ENCODE measurements at places on chromosomes 4 and X. TPM values are rescaled to one million over a fixed set of nuclear protein-coding genes. Genes with fewer than 3 reads are reported as not detected.

Gene DUSP9
- total RNA-seq, result not detected

- DNase-seq, result no peak
These were observed 544.0 kb upstream of the ADGRL3 start for GRCh38 chr4:60656171-60656570.

Gene RAB40A
- total RNA-seq, result not detected

Gene CTAG1A
- not detected for total RNA-seq

GRCh38 chr4:152102436-152103000, 341.7 kb upstream of the GATB start:
- DNase-seq, result no peak
